Thoracic aorta endothelial cell (primary cell): ENCODE measurements at places on chromosomes 11 and 22. TPM values are rescaled to one million over a fixed set of nuclear protein-coding genes. Genes with fewer than 3 reads are reported as not detected.

PAMR1 gene
- 0.65 and 0.93 TPM in 2 replicates for total RNA-seq

RHBDD3 gene
- total RNA-seq: 19.7 and 25.5 TPM in 2 replicates

POU2F3 gene
- not detected in 2 replicates for total RNA-seq

MIAT gene
- 0.43 and 0.66 TPM in 2 replicates for total RNA-seq

CLDN5 gene
- 271 and 542 TPM in 2 replicates for total RNA-seq

UNC93B1 gene
- 9.3 and 10.8 TPM in 2 replicates for total RNA-seq

MS4A7 gene
- total RNA-seq: not detected in 2 replicates

AGBL2 gene
- 0.07 TPM in 1 of 2 replicates, not detected in the other for total RNA-seq

OR51B5 gene
- not detected in 2 replicates for total RNA-seq

GLYATL1 gene
- not detected in 2 replicates for total RNA-seq

CACNA1I gene
- total RNA-seq: not detected in 2 replicates

KCNA4 gene
- not detected in 2 replicates for total RNA-seq

MS4A2 gene
- not detected in 2 replicates for total RNA-seq

PRODH gene
- 0.07 TPM in 1 of 2 replicates, not detected in the other for total RNA-seq

IL17REL gene
- 0.13 and 0.22 TPM in 2 replicates for total RNA-seq

ACTN3 gene
- under 0.01 TPM in 1 of 2 replicates, not detected in the other for total RNA-seq

TEAD1 gene
- 53.8 and 54.3 TPM in 2 replicates for total RNA-seq

MEI1 gene
- 1.4 and 4.3 TPM in 2 replicates for total RNA-seq

UPK3A gene
- total RNA-seq: not detected in 2 replicates

STK33 gene
- total RNA-seq: 0.53 and 1.1 TPM in 2 replicates

TCN2 gene
- 33.7 and 52.9 TPM in 2 replicates for total RNA-seq

MOGAT2 gene
- total RNA-seq: not detected in 2 replicates

GPHA2 gene
- total RNA-seq: not detected in 2 replicates

HIC2 gene
- 3.2 and 3.7 TPM in 2 replicates for total RNA-seq

CCDC89 gene
- total RNA-seq: not detected in 2 replicates

OR5A1 gene
- not detected in 2 replicates for total RNA-seq

FGF4 gene
- not detected in 2 replicates for total RNA-seq

YPEL1 gene
- total RNA-seq: 2.3 and 2.6 TPM in 2 replicates

PARVG gene
- not detected in 2 replicates for total RNA-seq

FAM180B gene
- total RNA-seq: not detected in 2 replicates

TRIM34 gene
- 8.0 and 10.6 TPM in 2 replicates for total RNA-seq

MLC1 gene
- not detected in 2 replicates for total RNA-seq

TMEM191B gene
- not detected in 2 replicates for total RNA-seq

TXNRD2 gene
- 44.1 and 67.6 TPM in 2 replicates for total RNA-seq

LINC01488 gene
- not detected in 2 replicates for total RNA-seq

TSPAN32 gene
- total RNA-seq: not detected in 2 replicates

MRGPRE gene
- total RNA-seq: not detected in 2 replicates

PRG2 gene
- total RNA-seq: 0.07 and 0.13 TPM in 2 replicates

OMP gene
- total RNA-seq: 1.5 TPM in 1 of 2 replicates, not detected in the other

OR8H1 gene
- total RNA-seq: not detected in 2 replicates

BMAL1 gene
- total RNA-seq: 11.8 and 14.8 TPM in 2 replicates

SNX32 gene
- total RNA-seq: 0.13 and 0.86 TPM in 2 replicates

DMC1 gene
- 4.1 and 4.2 TPM in 2 replicates for total RNA-seq

KRTAP5-9 gene
- not detected in 2 replicates for total RNA-seq

APOL1 gene
- 8.5 and 17.2 TPM in 2 replicates for total RNA-seq

ADAMTS8 gene
- not detected in 2 replicates for total RNA-seq

MUC6 gene
- total RNA-seq: not detected in 2 replicates

OR8D4 gene
- total RNA-seq: under 0.01 TPM in 1 of 2 replicates, not detected in the other
